ENCODE measurements at places on chromosomes 5 and 9. TPM values are rescaled to one million over a fixed set of nuclear protein-coding genes. Genes with fewer than 3 reads are reported as not detected.

DNA sequence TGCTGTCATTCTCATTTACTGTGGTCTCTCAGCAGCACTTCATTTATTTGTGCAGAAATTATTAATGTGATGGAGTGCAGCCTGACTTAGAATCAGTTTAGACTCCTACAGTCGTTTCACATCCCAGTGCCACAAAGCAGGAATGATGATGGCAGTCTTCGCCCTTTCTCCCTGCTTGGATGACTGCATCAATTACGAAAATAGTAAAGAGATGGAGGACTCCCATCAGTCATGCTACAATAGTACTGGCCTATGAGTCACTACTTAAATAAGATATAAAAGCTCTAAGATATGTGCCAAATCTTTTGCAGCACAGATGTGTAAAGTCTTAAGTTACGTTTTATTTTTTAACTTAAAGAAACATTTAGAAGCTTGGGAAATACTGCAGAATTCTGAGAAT lies 263.9 kb downstream of the CHSY3 start:
- ATAC-seq, result no peak

GRCh38 chr5:128432913-128433440 lies 105.1 kb downstream of the FBN2 start:
- ATAC-seq, result no peak

- ATAC-seq, result no peak
Observed at GRCh38 chr5:4674166-4674565, 466.0 kb upstream of the ADAMTS16 start.

FYB1 gene
- total RNA-seq, result 7.9 TPM

DNA sequence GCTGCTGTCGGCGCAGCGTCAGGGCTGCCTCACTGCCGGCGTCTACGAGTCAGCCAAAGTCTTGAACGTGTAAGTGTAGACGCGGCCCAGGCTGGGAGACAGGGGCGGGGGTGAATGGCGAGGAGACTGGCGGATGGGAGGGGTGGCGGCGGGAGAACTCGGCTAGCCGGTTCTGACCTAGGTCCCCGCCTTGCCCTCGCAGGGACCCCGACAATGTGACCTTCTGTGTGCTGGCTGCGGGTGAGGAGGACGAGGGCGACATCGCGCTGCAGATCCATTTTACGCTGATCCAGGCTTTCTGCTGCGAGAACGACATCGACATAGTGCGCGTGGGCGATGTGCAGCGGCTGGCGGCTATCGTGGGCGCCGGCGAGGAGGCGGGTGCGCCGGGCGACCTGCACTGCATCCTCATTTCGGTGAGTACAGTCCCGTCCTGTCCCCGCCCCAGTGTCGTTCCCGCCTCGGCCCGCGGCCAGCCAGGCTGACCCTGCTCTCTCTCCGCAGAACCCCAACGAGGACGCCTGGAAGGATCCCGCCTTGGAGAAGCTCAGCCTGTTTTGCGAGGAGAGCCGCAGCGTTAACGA lies 745 bp downstream of the GADD45G start:
- peak; percentile 12 for ATAC-seq

- no peak for ATAC-seq
Observed at GRCh38 chr5:17714186-17714585, 79.9 kb downstream of the TAF11L14 start.

DNA sequence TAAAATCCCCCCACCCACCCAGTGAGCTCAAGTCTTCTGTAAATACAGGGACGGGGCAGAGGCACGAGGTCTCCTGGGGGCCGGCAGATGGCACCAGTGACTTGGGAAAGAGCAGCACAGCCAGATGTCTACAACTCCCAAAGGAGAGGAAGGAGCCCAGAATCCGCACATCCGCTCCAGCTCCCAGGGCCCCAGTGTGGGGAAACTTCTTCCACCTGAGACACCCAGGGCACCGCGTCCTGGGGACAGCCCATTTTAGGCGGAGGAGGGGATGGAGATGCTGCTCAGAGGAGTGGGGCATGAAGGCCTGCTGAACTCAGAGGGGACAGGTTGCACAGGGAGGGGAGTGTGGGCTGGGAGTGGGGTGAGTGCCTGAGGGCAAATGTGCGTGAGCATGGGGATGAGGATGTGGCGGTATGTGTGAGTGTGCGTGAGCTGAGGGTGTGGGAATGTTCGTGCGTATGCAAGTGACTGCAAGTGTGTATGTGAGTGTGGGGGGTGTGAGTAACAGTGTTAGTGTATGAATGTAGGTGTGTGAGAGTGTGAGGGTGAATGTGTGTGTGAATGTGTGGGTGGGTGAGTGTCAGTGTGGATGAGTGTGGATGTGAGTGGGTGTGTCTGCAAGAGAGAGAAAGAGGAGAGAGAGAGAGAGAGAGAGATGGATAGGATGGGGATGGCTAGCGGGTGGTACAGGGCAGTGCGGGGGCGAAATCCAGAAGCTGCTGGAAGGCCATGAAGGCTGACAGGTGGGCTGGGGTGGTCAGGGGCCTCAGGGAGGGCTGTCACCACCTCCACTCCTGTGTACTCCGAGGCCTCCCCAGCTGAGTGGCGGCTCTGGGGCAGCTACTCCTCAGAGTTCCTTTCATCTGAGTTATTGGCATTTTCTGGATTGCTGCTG lies 63.5 kb downstream of the DUSP1 start:
- peak; percentile 31 for ATAC-seq

DNA sequence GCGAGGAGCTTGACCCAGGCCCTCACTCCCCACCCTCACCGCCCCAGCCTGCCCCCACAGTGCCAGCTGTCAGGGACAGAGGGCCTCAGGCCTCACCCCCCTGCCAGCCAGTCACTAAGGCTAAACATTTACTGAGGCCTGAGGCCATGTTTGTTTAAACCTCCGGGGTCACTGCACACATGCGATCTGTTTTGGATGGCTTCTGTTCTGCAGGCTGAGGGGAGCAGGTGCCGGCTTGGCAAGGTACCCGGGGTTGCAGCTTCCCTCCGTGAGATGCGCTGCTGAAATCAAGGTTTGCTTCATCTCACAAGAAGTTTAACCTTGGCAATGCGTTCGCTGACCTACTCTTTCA lies 103.3 kb upstream of the BOD1 start:
- no peak for ATAC-seq

Data from gastroesophageal sphincter (tissue), 4 donors.